ENCODE measurements at places on chromosomes 3 and 15.

DNA sequence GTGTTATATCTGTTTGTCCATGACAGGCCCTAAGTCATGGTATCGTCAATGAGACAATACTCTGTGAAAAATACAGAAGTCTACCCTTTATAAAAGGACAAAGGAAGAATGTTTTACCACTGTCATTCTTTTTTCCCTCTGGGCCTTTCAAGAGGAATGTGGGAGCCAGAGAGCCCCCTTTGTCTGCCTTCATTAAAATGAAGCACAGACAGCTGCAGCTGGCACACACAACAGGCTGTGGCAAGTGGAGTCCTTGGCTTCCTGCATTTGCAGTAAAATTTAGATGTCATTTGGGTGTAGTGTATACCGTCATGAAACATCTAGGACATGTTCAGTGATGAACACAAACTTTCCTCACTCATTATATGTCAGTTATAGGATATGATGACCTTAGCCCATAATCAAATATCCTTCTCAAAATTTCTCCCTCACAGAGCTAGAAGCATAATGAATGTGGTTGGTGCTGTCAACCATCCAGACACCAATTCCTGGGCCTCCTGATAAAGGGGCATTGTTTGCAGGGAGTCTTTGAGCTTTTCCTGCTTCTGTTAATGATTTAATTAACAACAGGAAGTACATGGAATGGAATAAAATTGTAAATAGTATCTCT is 76.4 kb downstream of the DHX36 start:
- peak; percentile 8 for DNase-seq

- DNase-seq, result no peak
Observed at GRCh38 chr15:93274257-93274656, 185.2 kb upstream of the RGMA start.

GRCh38 chr15:28885630-28886430 is at the start of gene APBA2:
Gene APBA2, plus strand, starts transcription at chr15:28885974. Its CDS starts 167,911 bp downstream, at chr15:29053885.
- DNase-seq, result peak; percentile 58

DNA sequence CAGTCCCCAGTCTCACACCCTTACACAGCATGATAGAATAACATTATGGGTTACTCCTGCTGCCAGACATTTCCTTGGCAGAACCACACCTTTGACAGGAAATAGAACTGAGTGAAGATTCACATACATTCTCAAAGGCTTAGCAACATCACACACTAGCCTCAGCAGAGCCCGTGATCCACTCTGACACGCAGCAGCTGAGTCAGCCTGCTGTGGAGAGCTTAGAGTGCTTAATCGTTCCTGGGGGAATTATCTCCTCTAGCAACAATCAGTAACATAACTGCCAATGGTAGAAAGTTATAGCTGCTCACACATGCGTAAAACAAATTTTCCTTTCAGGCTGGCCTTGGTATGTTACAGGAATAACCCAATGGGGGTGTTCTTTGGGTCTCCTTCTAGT is 382.1 kb downstream of the GAP43 start:
- no peak for DNase-seq

DNA sequence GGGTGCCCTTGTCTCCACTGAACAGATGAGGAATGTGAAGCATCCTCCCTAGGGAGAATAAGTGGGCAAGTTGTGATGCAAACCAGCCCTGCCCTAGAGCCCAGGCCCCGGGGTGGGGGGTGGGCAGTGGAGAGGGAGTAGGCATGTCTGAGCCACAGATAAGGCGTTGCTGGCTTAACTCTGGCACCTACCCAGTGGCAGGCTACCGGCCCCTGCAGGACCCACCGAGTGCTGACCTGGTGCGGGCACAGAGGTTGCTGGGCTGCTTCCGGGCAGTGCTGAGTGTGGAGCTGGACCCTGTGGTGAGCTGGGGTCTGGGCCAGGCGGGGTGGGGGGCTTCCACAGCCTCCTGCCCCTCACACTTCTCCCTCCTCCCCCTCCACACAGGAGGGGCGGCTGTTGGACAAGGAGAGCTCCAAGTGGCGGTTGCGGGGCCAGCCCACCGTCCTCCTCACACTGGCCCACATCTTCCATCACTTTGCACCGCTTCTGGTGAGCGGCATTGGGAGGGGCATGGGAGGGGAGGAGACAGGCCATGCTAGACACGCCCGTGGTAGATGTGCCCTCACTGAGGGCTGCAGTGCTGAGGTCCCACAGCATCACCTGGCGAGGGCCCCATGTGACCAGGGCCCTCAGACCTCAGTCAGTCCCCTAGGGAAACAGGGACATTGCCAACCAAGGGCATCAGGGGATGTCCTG is 10.1 kb downstream of the RNF123 start:
- no peak for DNase-seq

GRCh38 chr3:37111199-37111598 is 63.2 kb downstream of the LRRFIP2 start:
- no peak for DNase-seq

GRCh38 chr15:49323207-49323606 is 99.8 kb upstream of the FGF7 start:
- DNase-seq, result no peak

- DNase-seq, result no peak
Observed at GRCh38 chr3:9690451-9691450, 12.9 kb upstream of the CPNE9 start.

DNA sequence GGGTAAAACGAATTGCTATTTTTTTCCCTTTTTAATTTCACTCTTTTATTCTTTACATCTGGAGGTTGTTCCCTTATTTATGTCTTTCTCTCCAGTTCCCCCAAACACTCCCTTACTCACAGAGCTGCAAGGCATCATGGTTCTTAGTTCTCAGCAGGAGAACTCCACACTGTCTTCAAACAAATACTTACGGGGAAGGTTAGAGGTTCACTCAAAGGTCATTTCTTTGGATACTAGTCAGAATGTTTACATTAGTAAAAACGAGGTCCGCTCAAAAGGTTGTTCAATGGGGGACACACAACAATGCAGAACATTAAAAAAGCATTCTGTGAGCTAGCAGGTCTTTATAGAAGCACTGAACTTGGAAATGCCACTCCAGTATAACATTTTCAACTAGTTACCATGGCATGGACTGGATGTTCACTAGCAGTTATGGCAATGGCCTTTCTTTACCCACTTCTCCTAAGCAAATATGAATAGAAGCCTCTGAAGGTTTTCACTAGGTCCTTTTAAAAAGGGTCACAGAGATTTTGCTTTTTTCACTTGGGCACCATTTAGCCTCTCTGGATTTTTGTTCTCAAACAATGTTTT is 201.7 kb downstream of the MEIS2 start:
- DNase-seq, result no peak

DNA sequence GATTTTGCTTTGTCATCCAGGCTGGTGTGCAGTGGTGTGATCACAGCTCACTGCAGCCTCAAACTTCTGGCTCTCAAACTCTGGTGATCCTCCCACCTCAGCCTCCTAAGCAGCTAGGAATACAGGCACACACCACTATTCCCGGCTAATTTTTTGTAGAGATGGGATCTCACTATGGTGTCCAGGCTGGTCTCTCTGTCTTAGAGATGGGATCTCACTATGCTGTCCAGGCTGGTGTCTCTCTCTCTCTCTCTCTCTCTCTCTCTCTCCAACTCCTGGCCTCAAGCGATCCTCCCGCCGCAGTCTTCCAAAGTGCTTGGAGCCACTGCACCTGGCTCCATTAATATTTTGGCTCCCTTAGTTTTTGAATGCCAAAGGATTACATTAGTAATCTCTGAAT is 17.7 kb downstream of the USF3 start:
- no peak for DNase-seq

- no peak for DNase-seq
Observed at GRCh38 chr3:134276086-134276485, 25.4 kb upstream of the RYK start.

- no peak for DNase-seq
Observed at GRCh38 chr3:187012609-187013051, 82.3 kb downstream of the ST6GAL1 start.

- DNase-seq, result no peak
Observed at GRCh38 chr3:81554388-81554787, 207.1 kb downstream of the GBE1 start.

DNA sequence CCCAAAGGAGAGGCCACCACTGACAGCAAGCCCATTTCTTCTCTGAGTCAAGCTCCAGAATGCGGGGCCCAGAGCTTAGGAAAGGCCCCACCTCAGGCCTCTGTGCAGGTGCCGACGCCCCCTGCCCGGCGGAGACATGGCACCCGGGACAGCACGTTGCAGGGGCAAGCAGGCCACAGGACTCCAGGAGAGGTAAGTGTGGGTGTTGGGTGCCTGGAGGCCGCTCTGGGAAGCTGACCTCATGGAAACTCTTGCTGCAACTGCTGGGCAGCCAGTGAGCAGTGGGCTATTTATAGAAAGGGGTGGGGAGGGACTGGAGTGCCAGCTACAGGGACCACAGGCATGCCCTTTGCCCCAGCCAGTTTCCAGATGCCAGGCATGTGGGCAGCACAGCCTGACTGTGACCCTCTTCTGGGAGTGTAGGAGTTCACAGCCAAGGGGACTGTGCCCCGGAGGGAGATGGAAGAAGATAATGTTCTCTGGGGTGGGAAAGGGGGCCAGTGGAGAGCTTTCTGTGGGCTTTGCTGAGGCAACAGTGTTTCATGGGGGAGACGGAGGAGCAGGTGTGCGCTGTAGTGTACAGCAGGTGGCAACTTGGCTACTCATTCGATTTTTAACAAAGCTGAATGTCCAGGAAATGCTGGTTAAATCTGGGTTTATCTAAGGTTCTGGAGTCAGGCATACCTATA is 23.7 kb downstream of the ALPK3 start:
- peak; percentile 83 for DNase-seq

DNA sequence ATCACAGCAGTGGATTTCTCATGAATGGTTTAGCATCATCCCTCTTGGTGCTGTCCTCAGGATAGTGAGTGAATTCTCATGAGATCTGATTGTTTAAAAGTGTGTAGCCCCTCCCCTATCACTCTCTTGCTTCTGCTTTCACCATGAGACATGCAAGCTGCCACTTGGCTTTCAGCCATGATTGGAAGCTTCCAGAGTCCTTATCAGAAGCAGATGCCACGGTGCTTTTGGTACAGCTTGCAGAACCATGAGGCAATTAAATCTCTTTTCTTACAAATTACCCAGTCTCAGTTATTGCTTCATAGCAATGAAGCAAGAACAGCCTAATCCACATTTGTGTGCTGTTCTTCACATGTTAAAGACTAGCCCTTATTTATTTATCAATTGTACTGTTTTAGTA is 495.2 kb upstream of the EPHA6 start:
- DNase-seq, result no peak

- DNase-seq, result no peak
Observed at GRCh38 chr3:184737063-184737462, 25.2 kb upstream of the MAGEF1 start.

DNA sequence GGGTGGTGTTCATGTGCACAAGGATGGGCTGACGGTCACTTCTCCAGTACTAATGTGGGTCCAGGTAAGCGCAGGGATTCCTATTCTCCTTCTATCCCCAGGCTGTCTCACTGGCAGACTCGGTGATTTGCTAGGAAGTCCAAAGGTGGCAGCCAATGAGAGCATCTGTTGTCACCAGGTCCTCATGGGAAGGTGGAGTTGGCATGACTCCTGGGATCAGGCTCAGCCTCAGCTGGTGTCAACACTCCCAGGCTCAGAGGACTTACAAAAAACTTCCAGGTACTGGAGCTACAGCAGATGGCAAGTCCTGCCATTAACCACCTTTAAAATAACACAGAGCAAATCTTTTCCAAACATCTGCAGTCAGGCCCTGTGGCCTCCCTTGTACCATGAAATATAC is 13.8 kb downstream of the XYLB start:
- DNase-seq, result no peak

DNA sequence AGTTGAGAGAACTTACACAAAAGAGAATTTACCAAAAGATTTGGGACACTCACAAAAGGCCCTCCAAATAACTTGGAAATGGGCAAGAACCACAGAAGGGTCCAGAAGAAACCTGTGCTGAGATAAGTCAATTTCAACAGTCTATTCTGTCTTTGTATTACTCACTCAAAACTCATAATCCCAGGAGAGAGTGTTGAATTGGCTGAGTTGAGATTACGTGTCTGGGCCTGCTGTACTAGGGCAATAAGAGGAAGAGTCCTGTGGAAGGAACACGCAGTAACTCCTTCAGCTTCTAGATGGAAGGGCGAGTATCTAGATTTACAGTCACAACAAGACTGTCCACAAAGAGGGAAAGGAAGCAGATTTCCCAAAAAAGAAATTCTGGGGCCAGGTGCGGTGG is 42.5 kb upstream of the DYNC1LI1 start:
- DNase-seq, result no peak

DNA sequence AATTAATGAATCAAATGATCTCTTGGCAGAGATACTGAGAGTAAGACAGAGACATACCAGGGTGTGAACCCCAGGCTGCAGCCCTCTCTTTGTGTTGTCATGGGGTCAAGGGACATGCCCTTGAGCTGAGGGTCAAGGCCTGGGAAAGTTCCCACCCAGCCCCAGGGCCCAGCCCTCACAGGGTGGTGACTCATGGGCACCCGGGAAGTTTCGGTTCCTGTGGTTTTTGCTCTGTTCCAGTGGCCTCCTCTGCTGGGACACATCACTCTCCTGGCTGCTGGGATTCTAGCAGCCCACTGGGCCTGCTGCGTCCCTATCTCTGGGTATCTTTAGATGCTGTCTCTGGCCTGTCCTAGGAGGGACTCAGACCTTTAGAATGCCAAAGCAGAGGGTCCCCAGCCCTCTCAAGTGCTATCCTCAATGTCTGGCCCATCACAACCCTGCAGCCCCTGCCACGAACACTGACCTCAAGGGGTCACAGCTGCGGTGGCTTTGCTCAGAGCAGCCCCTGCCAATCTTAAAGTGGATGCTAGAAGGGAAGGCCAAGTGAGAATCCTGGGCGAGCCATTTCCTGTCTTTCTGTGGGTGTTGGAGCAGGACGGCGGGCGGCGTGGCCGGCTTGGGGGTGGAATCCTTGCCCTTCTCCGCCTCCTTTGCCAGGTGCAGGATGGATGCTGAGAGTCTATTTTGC is 148.4 kb upstream of the TLE3 start:
- peak; percentile 21 for DNase-seq

- no peak for DNase-seq
Observed at GRCh38 chr3:181288145-181288544, 298.6 kb upstream of the DNAJC19 start.

- no peak for DNase-seq
Observed at GRCh38 chr15:67762610-67763368, 62.5 kb upstream of the SKOR1 start.

- peak; percentile 11 for DNase-seq
Observed at GRCh38 chr15:98160236-98160635, 199.7 kb downstream of the ARRDC4 start.

- DNase-seq, result no peak
Observed at GRCh38 chr15:79919090-79919748, 22.4 kb upstream of the MTHFS start.

DNA sequence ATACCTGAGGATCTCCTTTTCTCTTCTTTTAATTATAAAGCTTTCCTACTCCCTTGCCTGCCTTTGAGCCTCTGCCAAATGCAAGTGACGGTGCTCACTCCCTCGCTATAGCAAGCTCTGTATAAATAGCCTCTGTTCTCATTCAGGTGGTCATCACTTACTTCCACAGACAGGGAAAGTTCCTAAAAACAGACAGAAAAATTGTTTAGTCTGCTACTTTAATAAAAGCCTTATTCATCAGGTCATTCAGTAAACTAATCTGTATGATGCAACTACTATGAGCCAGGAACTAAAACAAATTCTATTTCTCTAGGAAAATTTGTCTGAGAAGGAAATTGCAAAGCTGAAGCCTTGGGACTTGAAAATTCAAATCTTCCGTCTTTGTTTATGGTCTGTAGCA is 10.2 kb upstream of the DLG1 start:
- DNase-seq, result no peak

All from small intestine (tissue), 16 donors.